Body of pancreas (tissue), 4 donors: ENCODE measurements at places on chromosomes 1 and 21.
A peak's percentile ranks its signal among the peaks of the same experiment; 100 is the strongest.

DNA sequence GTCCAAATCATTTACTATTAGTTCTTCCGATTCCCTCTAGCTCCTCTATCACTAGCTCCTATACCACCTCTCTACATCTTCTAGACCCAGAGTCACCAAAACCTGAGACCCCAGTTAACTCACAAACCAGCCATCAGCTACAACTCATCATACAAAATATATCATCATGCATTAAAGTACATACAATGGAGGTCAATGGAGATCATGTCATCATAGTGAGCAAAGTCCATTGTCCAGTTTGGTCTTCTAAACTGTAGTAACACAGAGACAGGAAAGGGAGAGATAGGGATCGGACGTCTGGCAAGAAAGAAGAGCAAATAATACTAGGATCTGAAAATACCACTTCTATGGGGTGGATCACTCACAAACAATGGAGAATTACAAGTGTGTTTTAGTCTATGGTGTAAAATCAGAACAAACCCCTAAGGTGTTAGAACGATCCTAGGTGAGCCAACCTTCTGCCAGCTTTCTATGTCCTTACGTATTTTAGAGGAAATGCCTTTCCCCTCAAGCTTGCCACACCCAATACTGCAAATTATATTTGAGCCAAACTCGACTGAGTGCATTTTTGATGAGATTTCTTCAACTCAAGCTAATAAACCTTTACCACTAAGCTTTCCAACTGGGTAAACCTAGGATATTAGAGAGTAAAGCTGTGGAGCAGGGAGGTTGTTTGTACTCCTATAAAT, 3.9 kb downstream of the ADIPOR1 start:
- H3K27ac ChIP-seq, result no peak overlapping the region
- H3K27me3 ChIP-seq, result no peaks in the 10 kb centered on the region
- no peaks in the 10 kb centered on the region for H3K36me3 ChIP-seq
- H3K4me3 ChIP-seq, result no peak overlapping the region

- peak overlapping the region; percentile 61 for H3K27ac ChIP-seq
- H3K4me3 ChIP-seq, result no peak overlapping the region
- no peaks in the 10 kb centered on the region for H3K27me3 ChIP-seq
- no peaks in the 10 kb centered on the region for H3K36me3 ChIP-seq
- DNase-seq, result peak; percentile 90
Observed at GRCh38 chr1:31583995-31584868, 7.9 kb downstream of the TINAGL1 start.

GRCh38 chr21:29712818-29713217, 227.0 kb downstream of the GRIK1 start:
- no peak overlapping the region for H3K4me3 ChIP-seq
- H3K36me3 ChIP-seq, result no peaks in the 10 kb centered on the region
- peaks cover 4% of the 10 kb centered on the region for H3K4me1 ChIP-seq
- no peaks in the 10 kb centered on the region for H3K27me3 ChIP-seq
- H3K27ac ChIP-seq, result no peak overlapping the region

DNA sequence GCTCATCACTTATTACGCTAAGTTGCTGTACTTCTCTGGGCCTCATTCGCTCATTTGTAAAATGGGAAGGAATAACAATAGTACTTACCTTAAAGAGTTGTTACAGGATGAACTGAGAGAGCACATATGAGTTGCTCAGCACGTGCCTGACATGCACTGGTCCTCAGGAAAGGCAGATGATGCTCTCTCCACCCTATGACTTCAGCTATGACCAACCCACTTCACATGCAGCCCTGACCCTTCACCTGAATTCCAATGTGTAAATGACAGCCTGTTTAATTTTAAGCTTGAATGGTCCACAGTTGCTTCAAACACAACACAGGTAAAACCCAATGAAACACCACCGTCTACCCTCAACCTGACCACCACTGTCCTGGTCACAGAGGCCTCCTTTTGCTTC, 32.9 kb downstream of the GADD45A start:
- H3K27me3 ChIP-seq, result no peaks in the 10 kb centered on the region
- H3K27ac ChIP-seq, result no peak overlapping the region
- DNase-seq, result no peak
- H3K36me3 ChIP-seq, result no peaks in the 10 kb centered on the region
- H3K4me3 ChIP-seq, result no peak overlapping the region

DNA sequence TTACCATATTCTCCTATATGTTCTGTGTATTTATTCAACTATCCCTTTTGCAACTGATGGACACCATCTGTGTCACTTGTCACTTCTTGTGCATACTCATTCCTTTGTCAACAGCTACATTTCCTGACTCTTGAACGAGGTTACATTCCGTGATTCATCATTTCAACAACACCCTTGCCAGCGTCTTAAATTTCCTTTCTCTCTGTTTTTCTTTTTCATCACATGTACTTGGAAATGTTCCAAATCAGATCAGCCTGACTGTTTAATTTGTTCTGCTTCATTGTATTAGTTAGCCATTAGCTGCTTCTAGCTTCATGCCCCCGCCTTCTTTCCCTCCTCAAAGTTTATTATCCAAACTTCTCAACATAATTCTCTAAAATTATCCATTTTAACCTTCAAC, 173.0 kb downstream of the ADGRL4 start:
- no peak overlapping the region for H3K27ac ChIP-seq
- no peak for DNase-seq
- no peaks in the 10 kb centered on the region for H3K27me3 ChIP-seq
- no peaks in the 10 kb centered on the region for H3K36me3 ChIP-seq
- H3K4me3 ChIP-seq, result no peak overlapping the region

GRCh38 chr1:220717800-220718640, 27.9 kb downstream of the C1orf115 start:
- no peaks in the 10 kb centered on the region for H3K36me3 ChIP-seq
- DNase-seq, result no peak
- H3K27me3 ChIP-seq, result no peaks in the 10 kb centered on the region

DNA sequence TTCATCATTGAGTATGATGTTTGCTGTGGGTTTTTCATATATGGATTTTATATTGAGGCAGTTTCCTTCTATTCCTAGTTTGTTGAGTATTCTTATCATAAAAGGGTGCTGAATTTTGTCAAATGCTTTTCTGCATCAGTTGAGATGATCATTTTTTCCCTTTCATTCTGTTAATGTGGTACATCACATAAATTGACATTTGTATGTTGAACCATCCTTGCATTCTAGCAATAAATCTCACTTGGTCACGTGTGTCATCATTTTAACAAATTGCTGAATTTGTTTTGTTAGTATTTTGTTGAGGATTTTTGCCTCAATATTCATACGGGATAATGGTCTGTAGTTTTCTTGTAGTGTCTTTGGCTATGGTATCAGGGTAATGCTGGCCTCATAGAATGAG, 19.9 kb downstream of the TTC34 start:
- H3K36me3 ChIP-seq, result no peaks in the 10 kb centered on the region
- no peaks in the 10 kb centered on the region for H3K4me1 ChIP-seq
- DNase-seq, result no peak
- no peak overlapping the region for H3K4me3 ChIP-seq
- no peak overlapping the region for H3K27ac ChIP-seq

DNA sequence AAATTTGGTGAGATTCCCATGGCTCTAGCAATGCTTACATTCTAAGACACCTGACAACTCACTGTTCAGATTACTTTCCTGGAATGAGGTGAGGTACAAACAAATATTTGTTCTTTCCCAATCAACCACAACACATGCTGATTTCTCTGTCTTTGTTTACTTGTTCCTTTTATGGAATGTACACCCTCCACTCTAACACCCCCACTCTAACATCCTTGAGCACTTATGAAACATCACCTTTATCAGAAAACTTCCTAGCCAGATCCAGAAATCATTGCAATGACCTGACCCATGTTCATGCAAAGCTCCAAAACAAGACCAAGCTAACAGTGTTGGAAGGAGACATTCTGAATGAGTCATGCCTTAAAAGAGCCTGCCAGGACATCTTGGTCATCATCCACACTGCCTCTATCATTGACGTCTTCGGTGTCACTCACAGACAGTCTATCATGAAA, 35.5 kb downstream of the HSD3B1 start:
- H3K27ac ChIP-seq, result no peak overlapping the region
- no peaks in the 10 kb centered on the region for H3K27me3 ChIP-seq
- no peak for DNase-seq
- H3K4me3 ChIP-seq, result no peak overlapping the region
- no peaks in the 10 kb centered on the region for H3K36me3 ChIP-seq

- H3K27me3 ChIP-seq, result no peaks in the 10 kb centered on the region
Observed at GRCh38 chr1:48869116-48869893, 92.6 kb upstream of the BEND5 start.

DNA sequence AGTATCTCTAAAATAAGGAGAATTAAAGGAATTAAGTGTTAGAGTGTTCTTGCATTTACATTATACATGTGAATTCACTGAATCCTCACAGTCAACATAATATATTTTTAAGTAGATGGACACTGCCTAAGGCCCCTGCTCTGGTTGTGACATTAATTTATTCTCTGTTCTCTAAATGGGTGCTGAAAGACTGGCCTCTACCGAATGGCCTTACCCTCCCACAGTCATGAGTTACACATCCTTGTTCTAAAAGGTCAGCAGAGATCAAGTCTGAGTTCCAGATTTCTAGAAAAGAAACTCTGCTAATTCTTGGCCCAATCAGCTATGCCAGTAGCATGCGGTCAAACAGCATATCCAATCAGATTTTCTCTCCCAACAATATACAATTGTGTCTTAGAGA, 193.2 kb downstream of the TM2D1 start:
- no peak for DNase-seq
- no peaks in the 10 kb centered on the region for H3K4me1 ChIP-seq
- H3K27ac ChIP-seq, result no peak overlapping the region
- H3K36me3 ChIP-seq, result no peaks in the 10 kb centered on the region
- H3K27me3 ChIP-seq, result no peaks in the 10 kb centered on the region
- no peak overlapping the region for H3K4me3 ChIP-seq

DNA sequence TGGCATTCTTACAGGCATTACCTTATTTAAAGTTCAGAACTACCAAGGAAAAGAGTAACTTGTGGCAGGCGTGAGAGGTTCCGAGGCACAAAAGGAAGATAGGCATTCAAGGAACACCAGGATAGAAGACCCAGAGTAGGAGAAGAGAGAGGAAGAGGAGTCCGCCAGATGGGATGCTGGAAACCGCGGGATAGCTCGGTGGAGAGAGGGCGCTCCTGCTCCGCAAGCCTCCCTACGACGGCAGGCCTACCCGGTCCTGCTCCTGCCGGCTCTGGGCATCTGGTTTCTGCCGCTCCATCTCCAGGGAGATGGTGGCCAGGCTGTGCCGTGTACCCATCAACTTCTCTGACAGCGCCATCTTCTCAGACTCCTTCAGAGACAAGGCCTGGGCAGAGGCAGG, 5.4 kb upstream of the NBPF1 start:
- no peaks in the 10 kb centered on the region for H3K36me3 ChIP-seq
- H3K4me3 ChIP-seq, result no peak overlapping the region
- H3K27me3 ChIP-seq, result no peaks in the 10 kb centered on the region
- peaks cover 14% of the 10 kb centered on the region for H3K4me1 ChIP-seq

- H3K36me3 ChIP-seq, result no peaks in the 10 kb centered on the region
- H3K4me1 ChIP-seq, result peaks cover 17% of the 10 kb centered on the region
- H3K27me3 ChIP-seq, result peaks cover 27% of the 10 kb centered on the region
- DNase-seq, result no peak
Observed at GRCh38 chr1:202708456-202709275, 1.6 kb downstream of the SYT2 start.

DNA sequence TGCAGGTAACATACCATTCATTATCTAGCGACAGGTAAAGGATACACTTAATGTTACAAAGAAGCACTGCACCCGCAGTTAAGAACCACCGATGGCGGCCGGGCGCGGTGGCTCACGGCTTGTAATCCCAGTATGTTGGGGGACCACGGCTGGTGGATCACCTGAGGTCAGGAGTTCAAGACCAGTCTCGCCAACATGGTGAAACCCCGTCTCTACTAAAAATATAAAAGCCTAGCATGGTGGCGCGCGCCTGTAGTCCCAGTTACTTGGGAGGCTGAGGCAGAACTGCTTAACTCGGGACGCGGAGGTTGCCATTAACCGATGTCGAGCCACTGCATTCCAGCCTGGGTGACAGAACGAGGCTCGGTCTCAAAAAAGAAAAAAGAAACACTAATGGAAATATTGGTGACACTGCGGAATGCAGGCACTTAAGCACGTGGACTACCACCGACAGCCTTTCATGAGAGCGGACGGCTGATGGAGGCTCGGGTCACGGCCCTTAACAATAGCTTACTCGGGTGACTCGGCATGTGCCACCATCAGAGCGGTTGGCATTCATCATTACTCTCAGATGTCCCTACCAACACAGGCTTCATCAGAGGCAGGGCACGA, 542 bp downstream of the GAS5 start:
- H3K36me3 ChIP-seq, result no peaks in the 10 kb centered on the region
- peak overlapping the region; percentile 96 for H3K27ac ChIP-seq
- no peak for DNase-seq
- no peaks in the 10 kb centered on the region for H3K27me3 ChIP-seq
- peak overlapping the region; percentile 71 for H3K4me3 ChIP-seq

DNA sequence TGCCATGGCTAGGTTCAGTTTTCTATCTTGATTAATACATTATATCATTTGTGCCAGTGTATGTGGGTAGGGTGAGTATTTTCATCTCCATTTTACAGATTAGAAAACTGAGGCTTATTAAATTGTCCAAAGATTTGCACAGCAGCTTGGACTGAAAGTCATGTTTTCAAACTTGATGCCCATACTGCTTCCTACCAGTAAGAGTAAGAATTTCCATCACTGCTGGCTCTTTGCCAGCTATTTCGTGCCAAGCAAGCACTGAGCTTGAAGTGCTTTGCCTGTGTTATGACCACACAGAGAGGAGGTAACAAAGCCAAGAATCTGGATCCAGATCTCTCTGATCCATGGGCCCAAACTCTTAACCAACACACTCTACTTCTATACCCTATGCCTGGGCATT, 295.0 kb downstream of the VAV3 start:
- no peaks in the 10 kb centered on the region for H3K36me3 ChIP-seq
- H3K27me3 ChIP-seq, result no peaks in the 10 kb centered on the region
- peaks cover 14% of the 10 kb centered on the region for H3K4me1 ChIP-seq
- no peak overlapping the region for H3K4me3 ChIP-seq
- peak; percentile 70 for DNase-seq

GRCh38 chr1:221557013-221557412, 184.9 kb downstream of the DUSP10 start:
- H3K27ac ChIP-seq, result no peak overlapping the region
- H3K27me3 ChIP-seq, result no peaks in the 10 kb centered on the region
- H3K36me3 ChIP-seq, result no peaks in the 10 kb centered on the region
- no peak overlapping the region for H3K4me3 ChIP-seq

- H3K36me3 ChIP-seq, result no peaks in the 10 kb centered on the region
- no peak for DNase-seq
- H3K4me3 ChIP-seq, result no peak overlapping the region
- no peak overlapping the region for H3K27ac ChIP-seq
Observed at GRCh38 chr1:84163123-84163931, 19.3 kb downstream of the PRKACB start.

DNA sequence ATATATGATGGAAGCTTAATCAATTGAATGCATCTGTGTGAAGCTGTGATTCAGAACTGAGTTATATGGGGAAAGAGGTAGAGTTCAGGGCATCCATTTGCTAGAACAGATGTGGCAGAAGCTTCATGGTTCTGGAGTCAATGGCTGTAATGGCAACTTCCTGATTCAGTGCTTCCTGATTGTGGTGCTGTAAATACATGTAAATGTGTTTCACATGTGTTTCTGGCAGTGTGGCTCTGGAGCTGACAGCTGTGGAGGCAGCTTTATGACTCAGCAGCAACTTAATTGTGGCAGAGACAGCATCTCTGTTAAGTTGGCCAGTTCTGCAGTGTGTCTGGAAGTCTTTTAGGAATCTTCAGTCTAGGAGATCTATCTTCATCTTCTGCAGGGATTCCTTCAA, 226.6 kb upstream of the ZRANB2 start:
- no peaks in the 10 kb centered on the region for H3K4me1 ChIP-seq
- no peak for DNase-seq
- H3K27me3 ChIP-seq, result no peaks in the 10 kb centered on the region
- no peaks in the 10 kb centered on the region for H3K36me3 ChIP-seq

GRCh38 chr1:33876970-33877650, 13.2 kb downstream of the HMGB4 start:
- H3K27me3 ChIP-seq, result no peaks in the 10 kb centered on the region
- no peak overlapping the region for H3K4me3 ChIP-seq
- no peak overlapping the region for H3K27ac ChIP-seq
- peak; percentile 27 for DNase-seq
- no peaks in the 10 kb centered on the region for H3K4me1 ChIP-seq
